Stimulated activated CD8-positive, alpha-beta memory T cell treated with anti-CD3 and anti-CD28 coated beads, Interleukin-15, amount 100 ng/mL, for 1 hour (primary cell): ENCODE measurements at places on chromosomes 12 and 14.

DNA sequence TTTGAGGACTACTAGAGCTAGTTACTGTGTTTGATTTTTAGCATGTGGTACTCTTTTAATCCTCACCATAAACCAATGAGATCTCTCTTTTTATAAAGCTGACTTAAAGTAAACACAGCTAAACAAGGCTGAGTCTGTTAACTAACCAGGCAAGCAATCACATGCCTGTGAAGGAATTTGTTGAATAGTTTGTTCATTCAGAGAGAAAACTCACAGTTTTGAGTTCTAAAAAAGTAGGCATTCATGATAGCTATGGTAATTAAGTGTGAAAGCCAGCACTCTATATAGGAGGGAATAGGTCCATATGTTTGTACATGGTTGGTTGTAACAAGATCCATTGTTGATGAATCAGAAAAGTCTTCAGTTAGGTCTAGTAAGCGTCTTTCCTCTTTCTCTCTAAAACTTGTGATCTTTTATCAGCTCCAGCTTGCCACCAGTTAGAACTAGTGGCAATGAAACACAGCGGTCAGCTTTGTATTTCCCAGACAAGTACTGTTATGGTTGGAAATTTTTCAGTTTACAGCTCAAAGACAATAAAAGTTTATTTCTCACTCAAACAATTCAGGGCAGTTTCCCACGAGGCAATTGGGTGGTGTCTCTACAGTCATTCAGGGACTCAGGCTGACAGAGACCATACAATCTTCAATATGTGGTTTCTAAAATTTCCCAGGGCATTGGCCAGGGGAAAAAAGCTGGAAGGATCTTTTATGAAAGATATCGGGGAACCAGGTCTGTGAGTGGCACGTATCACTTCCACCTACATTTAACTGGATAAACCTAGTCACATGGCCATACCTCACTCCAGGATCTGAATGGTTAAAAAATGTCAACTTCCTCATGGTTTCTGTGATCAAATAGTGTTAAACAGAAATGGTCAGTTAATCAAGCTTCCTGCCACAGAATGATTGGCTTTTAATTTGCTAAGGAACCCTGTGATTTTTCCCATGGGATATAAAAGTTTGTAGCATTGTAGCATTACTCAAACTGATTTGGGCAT, 203.1 kb downstream of the KIF21A start:
- DNase-seq: no peak

GRCh38 chr12:63875703-63876102, 31.2 kb downstream of the SRGAP1 start:
- DNase-seq: no peak

DNA sequence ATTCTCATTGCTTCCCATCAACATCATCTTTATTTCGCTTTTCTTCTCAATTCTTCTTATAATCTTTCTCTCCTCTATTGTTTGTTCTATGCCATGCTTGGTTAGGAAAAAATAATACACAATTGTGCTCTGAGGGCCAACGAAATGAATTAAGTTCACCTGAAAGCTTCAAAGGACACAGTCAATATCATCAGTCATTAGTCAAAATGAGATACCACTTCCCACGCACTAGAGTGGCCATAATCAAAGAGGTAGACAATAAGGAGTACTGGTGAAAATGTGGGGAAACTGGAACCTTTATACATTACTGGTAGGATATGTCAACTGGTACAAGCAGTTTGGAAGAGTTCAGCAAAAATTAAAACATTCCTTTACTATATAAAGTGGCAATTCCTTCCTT, 91.5 kb downstream of the TMTC1 start:
- no peak for DNase-seq

DNA sequence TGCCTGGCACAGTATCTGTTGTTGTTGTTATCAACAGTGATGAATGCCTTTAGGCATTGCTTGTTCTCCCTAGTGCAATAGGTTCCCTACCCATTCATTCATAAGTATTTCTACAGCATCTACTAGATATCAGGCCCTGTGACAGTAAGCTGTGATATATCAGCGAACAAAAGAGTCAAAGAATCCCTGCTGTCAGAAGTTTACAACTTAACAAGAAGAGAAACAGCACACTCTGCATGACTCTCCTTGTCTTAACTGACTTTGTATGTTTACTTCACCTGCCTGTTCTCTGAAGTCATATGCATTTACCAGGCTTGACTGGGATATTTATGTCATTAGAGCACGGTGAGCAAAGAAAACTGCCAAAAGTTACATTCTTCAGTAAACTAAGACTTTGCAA, 452.2 kb upstream of the RPL10L start:
- DNase-seq: no peak

DNA sequence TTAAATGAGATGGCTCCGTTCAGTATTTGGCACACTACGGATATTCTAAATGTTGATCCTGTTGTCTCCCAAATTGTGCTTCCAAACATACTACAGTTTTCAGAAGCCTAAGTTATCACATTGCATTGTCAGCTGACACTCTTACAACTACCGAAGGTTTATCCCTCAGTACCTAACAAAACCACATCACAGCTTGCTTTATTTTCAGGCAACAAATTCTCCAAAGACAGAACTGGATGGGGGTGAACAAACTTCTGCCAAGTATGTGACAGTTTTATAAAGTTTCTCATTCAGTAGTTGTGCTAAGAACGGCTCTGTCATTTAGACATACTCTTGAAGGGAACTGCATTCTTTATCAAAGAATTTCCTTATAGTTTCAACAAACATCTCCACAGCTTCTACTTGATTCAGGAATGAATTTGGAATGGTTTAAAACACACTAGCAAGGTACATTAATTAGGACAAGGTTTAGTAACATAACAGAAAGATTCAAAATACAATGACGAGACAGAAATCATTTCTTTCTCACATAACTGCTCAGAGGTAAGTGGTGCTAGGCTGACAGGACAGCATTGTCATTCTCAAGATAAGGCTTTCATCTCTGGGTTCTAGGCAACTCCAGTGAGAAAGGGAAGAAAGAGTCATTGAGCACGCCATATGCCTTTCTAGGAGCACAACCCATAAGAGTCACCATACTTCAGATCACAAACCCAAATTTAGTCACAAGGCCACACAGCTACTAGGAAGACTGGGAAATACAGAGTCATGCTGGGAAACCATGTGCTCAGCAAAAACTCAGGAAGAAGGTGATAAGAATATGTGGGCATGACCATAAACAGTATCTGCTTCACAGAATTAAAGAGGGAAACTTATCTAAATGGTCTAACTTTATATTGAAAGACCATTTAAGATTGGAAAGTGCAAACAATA, 100.7 kb downstream of the DUSP6 start:
- no peak for DNase-seq

DNA sequence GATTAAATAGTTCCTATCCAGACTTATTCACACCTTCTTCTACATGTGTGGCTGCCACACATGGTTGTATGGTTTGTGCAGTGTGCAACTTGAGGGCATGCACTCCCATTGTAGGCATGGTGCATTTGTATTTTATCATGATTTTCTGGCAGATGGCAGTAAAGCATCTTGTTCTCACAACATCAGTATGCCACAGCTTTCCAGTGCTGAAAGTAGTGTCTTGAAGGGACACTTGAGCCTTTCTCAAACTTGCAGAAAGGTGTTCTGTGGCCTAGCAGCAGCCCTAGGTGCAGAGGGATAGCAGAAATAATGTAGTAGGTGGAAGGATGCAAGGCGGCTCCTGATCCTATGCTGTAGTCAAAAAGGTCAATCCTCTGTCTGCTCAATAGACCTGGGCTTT, 72.9 kb downstream of the LMNTD1 start:
- no peak for DNase-seq

- no peak for DNase-seq
Observed at GRCh38 chr12:52248541-52249461, 15.8 kb downstream of the KRT7 start.

DNA sequence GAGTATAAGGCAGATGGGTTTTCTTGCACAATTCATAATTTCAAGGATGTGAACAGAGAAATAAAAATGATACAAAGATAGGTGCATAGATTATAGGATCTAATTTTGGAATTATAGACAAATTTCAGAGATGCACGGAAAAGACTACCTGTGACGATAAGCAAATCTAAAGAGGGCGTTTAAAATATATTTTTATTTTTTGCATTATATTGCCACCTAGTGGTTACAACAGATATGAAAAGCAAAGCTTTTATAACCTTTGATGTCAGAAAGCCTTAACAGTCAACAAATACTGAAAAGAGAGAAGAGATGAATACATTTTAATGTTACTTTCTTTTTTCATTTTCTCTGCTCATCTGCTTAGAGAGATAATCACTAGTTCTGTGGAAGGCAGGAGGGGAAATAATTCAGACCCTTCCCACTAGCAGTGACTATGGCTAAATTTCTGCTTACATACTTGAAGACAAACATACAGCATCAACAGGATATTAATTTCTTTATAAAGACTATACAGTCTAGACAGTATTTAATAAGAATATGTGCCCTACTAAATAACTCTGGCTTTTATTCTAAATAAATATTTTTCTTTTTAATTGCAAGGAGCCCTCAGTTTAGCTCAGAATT, 46.3 kb downstream of the NTS start:
- DNase-seq: no peak

GRCh38 chr12:101243074-101243473, 33.0 kb upstream of the SLC5A8 start:
- DNase-seq: no peak

DNA sequence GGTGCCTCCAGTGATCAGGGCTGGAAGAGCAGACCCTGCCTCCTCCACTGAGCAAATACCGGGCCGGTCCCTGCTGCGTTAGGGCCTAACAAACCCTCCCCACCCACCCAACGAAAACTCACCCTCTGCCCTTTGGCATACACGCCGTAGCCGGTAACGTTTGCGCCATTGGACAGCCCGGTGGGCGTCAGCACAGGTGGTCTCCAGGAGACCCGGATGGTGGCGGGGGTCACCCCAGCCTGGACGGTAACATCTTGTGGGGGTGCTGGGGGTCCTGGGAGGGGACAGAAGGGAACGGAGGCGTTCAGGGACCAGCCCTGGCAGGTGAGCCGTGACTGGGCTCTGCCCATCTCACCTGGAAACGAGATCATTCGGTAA, 100.5 kb downstream of the PIWIL1 start:
- DNase-seq: no peak

DNA sequence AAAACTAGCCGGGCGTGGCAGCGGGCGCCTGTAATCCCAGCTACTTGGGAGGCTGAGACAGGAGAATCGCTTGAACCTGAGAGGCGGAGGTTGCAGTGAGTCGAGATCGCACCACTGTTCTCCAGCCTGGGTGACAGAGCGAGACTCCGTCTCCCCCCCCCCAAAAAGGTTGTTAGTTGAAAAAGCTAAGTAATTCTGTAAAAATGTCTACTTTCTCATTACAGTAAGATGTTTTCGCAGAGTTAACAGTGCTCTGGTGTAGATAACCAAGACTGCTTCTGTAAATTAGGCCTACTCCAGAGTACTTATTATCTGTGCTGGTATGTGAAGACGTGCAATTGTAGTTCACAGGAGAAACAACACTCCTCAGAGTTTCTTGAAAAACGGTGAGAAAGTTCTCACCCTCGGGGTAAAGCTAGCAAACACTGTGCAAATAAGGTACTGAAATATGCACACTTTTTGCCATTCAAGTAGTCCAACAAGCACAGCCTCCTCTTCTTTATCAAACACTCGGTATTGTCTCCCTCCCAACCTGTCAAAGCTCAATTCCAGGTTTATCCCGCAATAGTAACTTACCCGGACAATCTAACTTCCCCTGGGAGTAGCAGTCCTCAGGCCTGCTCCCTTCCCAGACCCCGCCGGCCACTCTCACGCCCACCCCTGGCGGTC, 974 bp downstream of the BTBD7 start:
- DNase-seq: no peak

DNA sequence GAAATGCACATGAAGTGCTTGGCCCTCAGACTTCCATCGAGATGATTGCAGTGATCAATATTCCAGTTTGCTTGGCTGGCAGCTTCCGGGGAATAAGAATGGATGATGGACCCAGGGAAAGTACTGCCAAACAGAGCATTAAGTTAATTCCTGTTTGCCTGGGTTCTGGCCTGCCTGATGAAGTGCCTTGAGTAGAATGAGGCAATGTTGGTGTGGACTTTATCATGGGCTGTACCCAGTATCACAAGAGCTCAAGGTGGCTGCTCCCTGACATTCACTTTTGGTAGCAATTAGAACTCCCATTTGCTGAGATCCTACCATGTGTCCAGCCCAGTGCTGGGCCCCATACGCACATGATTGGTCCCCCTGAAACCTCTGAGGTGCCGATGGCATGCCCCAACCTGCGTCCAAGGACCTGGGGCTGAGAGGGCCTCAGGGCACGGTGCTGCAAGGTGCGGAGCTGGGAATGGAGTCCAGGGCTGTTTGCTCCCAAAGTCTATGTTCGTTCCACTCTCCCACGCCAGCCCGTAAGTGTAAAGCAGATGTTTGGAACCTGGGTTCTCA, 80.7 kb downstream of the SLC25A47 start:
- no peak for DNase-seq

GRCh38 chr14:36818246-36818645, 156.6 kb downstream of the PAX9 start:
- no peak for DNase-seq

GRCh38 chr14:75675265-75675960, 14.4 kb downstream of the TTLL5 start:
- no peak for DNase-seq

DNA sequence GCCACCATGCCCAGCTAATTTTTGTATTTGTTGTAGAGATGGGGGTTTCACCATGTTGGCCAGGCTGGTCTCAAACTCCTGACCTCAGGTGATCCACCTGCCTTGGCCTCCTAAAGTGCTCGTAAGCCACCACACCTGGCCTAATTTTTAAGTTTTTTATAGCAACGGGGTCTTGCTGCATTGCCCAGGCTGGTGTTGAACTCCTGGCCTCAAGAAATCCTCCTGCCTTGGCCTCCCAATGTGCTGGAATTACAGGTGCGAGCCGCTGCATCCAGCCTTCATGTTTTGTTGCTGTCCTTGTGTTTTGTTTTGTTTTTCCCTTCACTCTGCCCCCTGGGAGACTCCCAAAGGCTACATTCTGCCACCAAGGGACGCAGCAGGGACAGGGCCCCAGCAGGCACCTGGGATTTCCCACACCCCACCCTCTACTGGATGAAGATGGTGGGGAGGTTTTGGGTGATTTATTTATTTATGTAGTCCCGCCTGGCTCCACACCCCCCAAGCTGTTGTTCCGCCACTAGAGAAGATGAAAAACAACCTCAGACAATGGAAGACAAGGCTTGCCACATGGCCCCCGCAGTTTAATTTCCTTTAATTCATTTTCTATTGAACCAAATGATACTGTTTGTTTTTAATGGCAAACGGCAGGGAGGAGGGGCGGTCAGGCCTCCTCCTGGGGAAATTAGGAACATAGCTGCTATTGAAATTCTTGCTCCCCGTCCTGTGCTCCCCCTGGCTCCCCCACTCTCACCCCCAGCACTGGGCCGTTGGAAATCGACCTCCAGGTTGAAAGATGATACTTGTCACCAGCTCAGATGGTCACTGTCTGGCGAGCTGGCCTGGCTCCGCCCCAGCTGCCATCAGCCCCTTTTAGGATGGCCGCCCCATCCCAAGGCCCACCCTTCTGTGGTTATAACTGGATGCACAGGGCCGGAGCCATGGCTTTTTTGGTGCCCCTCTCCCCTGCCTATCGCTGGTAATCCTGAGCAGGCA, 70.3 kb downstream of the RNFT2 start:
- no peak for DNase-seq
